Aorta (tissue), 5 donors: ENCODE measurements at places on chromosomes 6 and 20.
A peak's percentile ranks its signal among the peaks of the same experiment; 100 is the strongest.

DNA sequence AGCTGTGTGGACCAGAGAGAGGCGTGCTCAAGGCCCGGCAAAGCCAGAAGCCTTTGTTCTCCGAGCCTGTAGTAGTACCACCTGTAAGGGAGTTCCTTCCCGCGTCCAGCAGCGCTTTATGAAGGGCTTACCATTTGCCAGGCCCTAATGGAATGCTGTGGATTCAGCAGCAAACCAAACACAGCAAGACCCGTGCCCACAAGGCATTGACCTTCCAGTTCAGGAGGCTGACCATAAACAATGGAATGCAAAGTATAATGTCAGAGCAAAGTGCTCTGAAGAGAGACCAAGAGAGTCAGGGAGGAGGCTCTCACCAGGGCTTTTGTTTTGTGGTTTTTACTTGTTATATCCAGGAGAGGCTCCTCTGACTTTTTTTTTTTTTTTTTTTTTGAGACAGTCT, 209.8 kb downstream of the ZMYND8 start:
- no peaks in the 10 kb centered on the region for H3K36me3 ChIP-seq
- DNase-seq = no peak
- H3K27ac ChIP-seq = no peak overlapping the region
- H3K4me3 ChIP-seq = no peak overlapping the region

GRCh38 chr6:42450477-42451332, 1.0 kb downstream of the TRERF1 start:
- no peaks in the 10 kb centered on the region for H3K4me1 ChIP-seq
- peak overlapping the region; percentile 84 for H3K4me3 ChIP-seq
- no peaks in the 10 kb centered on the region for H3K36me3 ChIP-seq
- H3K27ac ChIP-seq = no peak overlapping the region

DNA sequence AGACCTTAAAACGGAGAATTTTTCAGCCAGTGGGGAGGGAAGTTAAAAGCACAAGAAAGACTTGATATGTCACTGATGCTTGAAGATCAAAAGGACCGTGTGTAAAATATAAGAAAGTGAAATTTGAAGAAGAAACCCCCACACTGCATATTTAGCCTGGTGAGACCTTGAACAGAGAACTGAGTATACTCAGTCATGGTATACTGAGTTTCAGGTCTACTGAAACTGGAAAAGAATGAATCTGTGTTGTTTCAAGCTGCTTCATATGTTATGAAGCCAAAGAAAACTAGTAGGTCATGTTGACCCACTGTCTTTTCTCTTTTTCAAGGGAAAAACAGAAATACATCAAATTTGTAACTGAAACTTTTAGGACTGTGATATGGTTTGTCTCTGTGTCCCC, 443.8 kb upstream of the GJE1 start:
- no peaks in the 10 kb centered on the region for H3K4me1 ChIP-seq
- no peak overlapping the region for H3K4me3 ChIP-seq
- no peak for DNase-seq
- no peak overlapping the region for H3K27ac ChIP-seq
- H3K36me3 ChIP-seq = no peaks in the 10 kb centered on the region

GRCh38 chr6:148513145-148514071, 170.8 kb downstream of the SASH1 start:
- no peaks in the 10 kb centered on the region for H3K36me3 ChIP-seq
- no peak overlapping the region for H3K4me3 ChIP-seq
- H3K4me1 ChIP-seq = peaks cover 2% of the 10 kb centered on the region
- H3K27me3 ChIP-seq = no peaks in the 10 kb centered on the region
- H3K27ac ChIP-seq = peak overlapping the region; percentile 44
- DNase-seq = no peak

- no peaks in the 10 kb centered on the region for H3K27me3 ChIP-seq
- H3K36me3 ChIP-seq = no peaks in the 10 kb centered on the region
- no peak for DNase-seq
Observed at GRCh38 chr6:165782812-165783211, 119.8 kb upstream of the PDE10A start.
